Sciatic nerve (tissue), 2 donors: ENCODE measurements at places on chromosomes 5 and 9. TPM values are rescaled to one million over a fixed set of nuclear protein-coding genes. Genes with fewer than 3 reads are reported as not detected.
A peak's percentile ranks its signal among the peaks of the same experiment; 100 is the strongest.

The OTP gene
- total RNA-seq, result not detected

The ACTBL2 gene
- total RNA-seq, result not detected

The HAVCR1 gene
- 1.3 TPM for total RNA-seq

The GABRA6 gene
- not detected for total RNA-seq

DNA sequence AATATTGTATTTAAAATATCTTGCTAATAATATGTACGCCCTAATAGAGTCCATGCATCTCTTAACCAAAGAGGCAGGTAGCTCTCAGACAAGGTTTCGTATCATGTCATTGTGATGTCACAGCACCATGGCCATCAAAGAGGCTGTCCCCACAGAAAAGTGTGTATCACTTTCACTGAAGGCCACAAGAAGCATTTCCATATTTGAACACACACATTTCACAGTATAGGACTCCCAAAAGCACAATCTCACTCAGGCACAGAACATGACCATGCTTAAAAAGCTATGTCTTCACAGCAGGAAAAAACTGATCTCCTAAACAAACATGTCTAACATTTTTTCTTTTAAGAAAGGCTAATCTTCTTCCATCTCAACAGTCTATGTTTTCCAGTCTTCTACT, 133.8 kb downstream of the DENND1A start:
- no peak for DNase-seq

- DNase-seq, result peak; percentile 21
These were observed 3.5 kb downstream of the TENT4A start for GRCh38 chr5:6716629-6717149.

DNA sequence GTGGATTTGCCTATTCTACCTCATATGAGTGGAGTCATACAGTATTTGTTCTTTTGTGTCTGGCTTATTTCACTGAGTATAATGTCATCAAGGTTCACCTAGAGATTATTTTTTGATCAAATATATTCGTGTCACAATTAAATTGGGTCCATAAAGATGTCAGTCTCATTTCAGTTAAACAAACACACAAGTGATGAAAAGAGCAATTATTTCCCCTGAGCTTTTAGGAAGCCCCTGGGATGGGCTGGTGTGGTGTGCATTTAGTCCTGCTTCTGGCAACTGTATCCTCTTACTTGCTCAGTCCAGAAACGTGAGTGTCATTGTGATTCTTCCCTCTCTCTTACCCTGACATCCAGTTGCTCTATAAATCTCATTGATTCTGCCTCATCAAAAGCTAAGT, 52.8 kb upstream of the CARTPT start:
- DNase-seq, result no peak

DNA sequence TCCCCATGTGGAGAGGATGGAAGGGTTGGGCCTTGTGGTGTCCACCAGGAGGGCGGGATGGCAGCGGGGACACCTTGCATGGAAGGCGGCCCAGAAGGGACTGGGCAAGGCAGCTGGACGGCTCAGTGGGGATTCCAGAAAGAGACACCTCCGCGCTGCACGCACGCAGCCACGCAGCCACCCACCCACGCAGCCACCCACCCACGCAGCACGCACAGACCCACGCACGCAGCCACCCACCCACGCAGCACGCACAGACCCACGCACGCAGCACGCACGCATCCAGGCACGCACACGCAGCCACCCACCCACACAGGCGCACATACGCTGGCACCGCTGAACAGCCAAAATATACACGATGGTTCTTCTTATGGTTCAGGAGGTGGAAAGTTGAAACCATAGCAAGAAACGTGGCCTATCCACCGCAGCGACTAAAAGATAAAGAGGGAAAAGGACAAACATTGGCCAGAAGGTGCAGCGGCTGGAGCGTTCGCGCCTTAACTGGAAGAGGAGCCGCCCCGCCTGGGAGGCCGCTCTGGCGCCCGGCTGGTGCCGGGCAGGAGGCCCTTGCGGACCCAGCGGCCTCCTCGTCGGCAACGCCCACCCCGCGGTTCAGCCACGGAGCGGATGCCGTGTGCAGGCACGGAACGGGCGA, 22.2 kb upstream of the EXOC3 start:
- DNase-seq, result peak; percentile 61

DNA sequence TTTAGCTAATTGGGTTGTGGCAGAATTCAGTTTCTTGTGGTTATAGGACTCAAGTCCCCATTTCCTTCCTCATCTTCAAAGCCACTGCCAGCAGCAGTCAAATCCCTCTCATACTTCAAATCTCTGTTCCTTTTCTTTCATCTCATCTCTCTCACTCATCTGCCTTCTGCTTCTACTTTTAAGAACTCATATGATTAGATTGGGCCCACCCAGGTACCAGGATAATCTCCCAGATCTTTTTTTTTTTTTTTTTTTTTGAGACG, 8.0 kb upstream of the REEP5 start:
- DNase-seq, result no peak

DNA sequence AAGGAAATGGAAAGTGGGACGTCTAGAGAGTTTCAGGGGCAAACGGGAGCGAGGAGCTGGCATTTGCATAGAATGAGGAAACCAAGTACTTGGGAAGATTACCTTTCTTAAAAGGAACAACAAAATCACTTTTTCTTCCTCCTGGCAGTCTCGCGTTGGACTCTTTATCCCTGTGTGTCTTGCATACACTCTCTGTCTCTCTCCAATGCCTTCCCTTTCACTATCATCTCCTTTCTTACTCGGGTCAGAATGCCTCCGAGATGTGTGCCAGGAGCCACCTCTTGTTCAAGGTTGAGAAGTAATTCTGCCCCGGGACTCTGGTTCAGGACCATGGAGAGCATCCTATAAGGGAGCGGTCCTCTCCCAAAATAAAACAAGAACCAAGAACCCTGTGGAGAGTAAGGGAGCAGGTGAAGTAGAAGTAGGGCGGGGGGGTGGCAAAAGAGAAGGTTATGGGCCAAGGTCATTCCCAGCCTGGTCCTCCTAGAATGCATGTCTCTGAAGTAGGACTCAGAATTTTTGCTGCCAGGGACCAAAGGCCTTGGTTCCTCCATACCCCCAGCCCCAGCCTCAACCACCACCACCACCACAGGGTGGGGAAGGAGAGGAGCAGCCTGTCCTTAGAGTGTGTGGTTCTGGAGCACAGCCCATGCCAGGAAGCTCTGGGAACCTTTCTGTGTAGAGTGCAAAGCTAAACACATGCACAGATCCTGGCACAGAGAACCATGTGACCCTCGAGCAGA, 72.1 kb upstream of the ARAP3 start:
- no peak for DNase-seq

GRCh38 chr5:39341896-39342295, 22.4 kb downstream of the C9 start:
- DNase-seq, result no peak

GRCh38 chr9:110986529-110986928, 51.7 kb downstream of the LPAR1 start:
- no peak for DNase-seq

- DNase-seq, result no peak
These were observed 87.9 kb downstream of the SLC1A3 start for GRCh38 chr5:36694351-36694750.
